ENCODE measurements at places on chromosomes 7 and 10.

DNA sequence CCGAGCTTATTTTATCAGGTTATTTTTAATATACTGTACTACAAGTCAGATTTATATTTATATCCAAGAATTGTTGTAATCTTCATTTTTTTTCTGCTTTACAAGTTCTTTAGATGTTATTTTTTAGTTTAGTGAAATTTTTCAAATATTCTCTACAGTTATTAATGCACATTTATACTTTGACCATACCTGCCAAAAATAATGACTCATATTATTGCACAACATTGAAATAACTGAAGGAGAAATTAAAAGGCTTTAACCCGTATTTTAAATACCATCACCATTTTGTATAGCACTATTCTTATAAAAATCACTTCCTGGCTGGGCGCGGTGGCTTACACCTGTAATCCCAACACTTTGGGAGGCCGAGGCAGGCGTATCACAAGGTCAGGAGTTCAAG, 278.5 kb downstream of the BICC1 start:
- no peak for DNase-seq

DNA sequence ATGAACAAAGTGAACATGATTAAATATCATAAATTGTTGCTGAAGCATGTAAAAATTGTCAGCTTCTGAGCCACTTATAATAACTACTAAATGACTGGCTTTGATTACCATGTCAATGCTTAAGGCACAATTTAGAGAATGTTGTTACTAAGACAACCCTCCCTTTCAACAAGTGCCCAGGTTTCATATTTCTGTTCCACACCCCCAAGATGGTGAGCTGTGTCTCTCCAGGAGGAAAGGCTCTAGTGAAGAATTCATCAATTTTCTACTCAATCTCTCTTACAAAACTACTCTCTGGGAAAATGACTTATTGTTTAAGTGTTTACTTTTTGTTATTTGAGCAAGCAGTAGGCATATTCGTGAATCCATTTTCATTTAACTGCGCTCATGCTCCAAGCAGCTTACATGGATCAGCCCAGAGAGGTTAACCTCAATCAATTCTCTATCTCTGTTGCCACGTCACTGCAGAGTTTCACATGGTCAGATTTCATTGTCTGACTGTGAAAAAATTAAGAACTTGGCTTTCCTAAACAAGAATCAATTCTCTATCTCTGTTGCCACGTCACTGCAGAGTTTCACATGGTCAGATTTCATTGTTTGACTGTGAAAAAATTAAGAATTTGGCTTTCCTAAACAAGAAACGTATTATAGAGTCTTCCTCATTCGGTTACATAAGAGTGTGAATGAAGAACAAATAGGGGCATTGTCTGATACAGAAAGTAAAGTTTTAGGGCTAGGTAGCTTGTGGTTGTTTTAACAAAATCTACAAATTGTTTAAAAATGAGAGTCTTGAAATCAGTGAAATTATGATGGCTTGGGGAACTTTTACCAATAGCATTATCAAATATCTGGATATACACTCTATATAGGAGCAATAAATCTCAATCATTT, 49.7 kb downstream of the CCDC71L start:
- no peak for DNase-seq

- DNase-seq, result no peak
Observed at GRCh38 chr7:131524115-131524514, 32.3 kb downstream of the PODXL start.

GRCh38 chr10:87753995-87754866, 63.8 kb downstream of the ATAD1 start:
- no peak for DNase-seq

GRCh38 chr7:30665449-30665848, 16.8 kb downstream of the CRHR2 start:
- DNase-seq, result no peak

DNA sequence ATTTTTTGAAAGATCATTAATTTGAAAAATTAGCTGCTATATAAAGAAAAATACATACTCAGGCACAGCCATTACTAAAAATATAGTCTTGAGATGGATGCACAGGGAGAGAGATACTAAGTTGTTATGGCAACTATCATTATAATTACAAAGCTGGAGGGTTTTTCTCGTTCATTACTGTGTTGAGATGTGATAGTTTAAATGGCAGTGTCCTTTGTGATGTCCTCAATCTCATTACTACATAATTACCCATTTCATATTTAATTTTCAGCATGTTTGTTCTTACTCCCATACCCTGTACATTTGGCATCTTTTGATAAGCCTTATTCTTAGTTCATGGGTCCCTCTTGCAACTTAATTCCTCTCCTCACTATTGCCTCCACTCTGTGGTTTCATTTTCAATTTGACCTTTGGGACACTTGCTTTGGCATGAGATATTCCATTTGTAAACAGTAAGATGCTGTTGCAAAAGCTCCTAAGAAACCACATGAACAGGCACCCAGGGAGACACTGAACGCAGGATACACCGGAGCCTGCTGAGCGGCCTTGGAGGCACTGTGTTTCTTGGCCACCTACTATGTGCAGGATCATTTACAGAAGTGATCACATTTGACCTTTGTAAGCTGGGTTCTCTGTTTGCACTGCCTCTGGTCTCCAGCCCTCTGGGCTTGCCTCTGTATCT, 4.8 kb upstream of the CPXM2 start:
- DNase-seq, result no peak

GRCh38 chr10:95245425-95246055, 45.3 kb downstream of the PDLIM1 start:
- DNase-seq, result no peak

- no peak for DNase-seq
Observed at GRCh38 chr7:33059635-33060034, 2.9 kb downstream of the NT5C3A start.

- no peak for DNase-seq
Observed at GRCh38 chr7:52831321-52831720, 204.1 kb upstream of the POM121L12 start.

DNA sequence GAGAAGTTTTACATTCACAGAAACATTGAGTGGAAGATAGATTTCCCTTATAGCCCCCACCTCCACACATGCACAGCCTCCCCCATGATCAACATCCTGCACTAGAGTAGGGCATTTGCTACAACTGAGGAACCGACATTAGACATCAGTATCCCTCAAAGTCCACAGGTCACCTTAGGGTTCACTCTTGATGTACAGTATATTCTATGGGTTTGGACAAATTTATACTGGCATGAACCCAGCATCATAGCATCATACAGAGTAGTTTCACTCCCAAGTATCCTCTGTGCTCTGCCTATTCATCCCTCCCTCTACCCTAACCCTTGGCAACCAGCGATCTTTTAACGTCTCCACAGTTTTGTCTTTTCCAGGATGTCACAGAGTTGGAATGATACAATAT, 64.4 kb downstream of the VSTM4 start:
- no peak for DNase-seq

DNA sequence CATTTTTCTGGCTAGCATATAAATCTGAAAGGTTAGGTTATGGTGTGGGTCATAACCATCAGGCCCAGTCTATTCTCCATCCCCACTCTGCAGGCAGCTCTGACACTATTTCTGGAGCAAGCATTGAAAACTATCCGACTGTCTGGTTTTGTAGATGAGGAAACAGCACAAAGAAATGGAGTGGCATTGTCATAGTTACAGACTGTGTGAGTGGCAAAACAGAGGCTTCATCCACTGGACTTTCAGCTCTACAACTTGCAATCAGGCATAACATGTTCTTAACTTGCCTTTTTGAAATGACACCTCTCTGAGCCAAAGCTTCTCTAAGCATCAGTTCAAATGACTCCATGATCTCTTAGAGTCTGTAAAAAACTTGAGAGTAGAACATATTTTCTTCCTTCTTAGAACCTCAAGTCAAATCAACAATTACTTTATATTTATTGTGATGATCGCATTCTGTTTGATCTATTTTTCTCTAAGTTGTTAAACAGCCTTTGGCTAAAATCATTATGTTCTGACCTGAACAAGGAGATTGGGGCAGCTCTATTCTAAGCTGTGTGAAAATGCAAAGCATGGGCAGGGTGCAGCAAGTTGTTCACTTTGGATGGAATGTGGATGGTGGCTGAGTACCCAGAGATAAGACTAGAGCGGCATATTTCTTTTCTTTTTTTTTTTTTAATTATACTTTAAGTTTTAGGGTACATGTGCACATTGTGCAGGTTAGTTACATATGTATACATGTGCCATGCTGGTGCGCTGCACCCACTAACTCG, 68.5 kb downstream of the LRRC4 start:
- DNase-seq, result no peak

- DNase-seq, result no peak
Observed at GRCh38 chr7:66699998-66700397, 40.5 kb upstream of the RABGEF1 start.

DNA sequence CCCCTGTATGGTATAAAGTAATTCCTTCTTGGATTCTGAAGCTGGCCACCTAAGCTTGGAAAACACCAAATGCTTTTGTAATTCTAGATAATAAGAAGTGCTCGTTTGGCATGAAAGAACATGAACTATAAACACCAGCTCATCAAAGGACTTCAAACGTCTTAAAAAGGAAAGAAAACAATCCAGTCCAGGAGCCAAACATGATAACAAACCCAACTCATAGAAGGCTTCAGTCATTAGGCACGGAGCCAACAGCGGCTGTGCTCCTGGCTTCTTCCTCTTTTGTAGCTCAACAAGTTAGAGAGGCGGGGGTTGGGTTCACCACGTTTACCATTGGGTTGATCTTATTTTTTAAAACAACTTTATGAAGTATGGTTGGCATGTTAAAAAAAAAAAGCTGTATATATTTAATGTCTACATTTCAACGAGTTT, 56.4 kb upstream of the ECHDC3 start:
- DNase-seq, result no peak

DNA sequence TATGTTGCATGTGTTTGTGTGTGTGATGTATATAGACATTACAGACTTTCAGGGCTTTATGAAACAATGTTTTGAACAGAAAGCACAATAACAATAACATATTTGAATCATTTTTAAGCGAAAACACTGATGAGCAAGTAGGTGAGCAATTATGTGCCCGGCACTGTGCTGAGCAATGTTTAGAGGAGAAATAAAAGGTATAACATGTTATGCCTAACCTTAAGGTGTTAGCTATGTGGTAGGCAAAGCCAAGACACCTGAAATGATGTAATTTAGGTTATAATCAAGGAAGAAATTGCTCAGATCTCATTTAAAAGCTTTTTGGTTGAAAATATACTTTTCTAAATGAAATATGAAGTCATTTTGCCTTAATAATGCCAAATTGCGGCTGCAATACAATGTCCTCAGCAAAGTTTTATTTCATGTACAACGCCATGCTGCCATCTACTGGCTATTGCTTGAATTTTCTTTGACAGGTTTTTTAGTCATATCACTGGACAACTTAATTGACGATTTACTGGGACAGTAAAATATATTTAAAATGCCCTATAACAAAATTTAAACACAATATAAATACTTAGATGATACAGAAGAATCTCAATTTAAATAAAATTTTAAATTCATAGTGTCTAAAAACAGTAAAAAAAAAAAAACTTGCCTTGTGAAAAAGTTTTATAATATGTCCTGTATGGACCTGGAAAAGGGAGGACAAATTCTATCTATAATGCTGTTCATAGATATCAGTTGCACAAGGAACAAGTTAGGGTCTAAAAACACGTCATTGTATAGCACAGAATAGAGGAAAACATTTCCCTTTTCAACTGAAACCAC, 131.1 kb upstream of the CDK1 start:
- no peak for DNase-seq

DNA sequence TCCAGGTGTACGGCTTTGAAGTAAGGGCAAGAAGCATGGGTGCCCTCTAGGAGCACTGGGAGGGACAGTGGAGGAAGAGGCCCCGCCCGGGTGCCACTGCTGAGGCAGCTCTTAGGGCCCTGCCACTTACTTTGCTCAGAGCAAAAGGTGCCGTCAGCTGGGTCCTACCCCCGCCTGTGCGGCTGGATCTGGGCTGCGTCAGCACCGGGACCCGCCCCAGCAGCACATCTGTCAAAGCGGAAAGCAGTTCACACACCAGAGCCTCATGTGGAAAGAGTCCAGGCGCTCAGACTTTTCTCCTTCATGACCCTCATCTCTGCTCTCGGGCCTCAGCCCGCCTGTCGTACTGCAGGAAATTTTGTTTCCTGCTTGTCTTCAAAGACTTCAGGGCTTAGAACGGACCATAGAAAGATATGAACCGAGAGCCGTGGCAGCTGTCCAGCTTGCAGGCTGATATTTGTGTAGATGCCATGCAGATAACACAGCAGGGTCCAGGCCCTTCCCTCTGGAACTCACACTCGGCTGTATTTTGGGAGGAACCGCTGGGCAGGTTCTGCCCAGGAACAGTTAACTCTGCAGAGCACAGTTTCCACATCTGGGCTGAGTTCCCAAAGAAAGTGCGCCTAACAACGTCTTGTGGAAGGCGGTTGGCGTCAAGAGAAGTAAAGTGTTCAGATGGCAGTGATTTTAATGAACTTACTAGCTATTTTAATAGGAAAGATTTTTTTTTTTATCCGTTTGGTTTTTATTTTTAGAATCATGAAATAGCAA, 44.3 kb upstream of the PRKAR1B start:
- DNase-seq, result no peak

DNA sequence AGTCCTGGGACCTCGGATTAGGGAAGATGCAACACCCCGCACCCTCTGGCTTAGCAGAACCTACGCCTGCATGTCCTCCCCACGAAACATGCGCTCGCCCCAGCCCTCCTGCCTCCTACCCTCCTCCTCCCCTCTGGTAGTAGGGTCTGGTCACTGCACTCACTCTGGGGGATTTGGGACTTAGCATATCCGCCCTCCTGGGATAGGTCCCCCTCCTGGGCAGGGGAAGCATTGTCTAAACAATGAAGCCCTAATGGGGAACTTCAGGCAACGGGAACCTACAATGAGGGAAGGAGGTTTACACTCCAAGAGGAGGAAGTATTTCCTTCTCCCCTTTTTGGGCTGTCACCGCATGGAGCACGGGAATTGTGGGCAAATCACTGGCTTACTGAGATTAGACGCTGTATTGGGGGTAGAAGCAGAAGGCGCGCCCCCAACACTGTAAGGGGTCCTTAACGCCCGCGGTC, 892 bp downstream of the CRHR2 start:
- DNase-seq, result no peak

GRCh38 chr7:40058026-40058425, 76.4 kb downstream of the MPLKIP start:
- DNase-seq, result no peak
